Testis (tissue), 5 donors: ENCODE measurements at places on chromosomes 7 and 10. TPM values are rescaled to one million over a fixed set of nuclear protein-coding genes. Genes with fewer than 3 reads are reported as not detected.

- H3K4me1 ChIP-seq, result no peaks in the 10 kb centered on the region
- H3K36me3 ChIP-seq, result no peaks in the 10 kb centered on the region
- no peaks in the 10 kb centered on the region for H3K27me3 ChIP-seq
- no peak overlapping the region for H3K27ac ChIP-seq
- H3K4me3 ChIP-seq, result no peak overlapping the region
Measured at GRCh38 chr7:92634924-92635519, 44.8 kb upstream of the FAM133B start.

DNA sequence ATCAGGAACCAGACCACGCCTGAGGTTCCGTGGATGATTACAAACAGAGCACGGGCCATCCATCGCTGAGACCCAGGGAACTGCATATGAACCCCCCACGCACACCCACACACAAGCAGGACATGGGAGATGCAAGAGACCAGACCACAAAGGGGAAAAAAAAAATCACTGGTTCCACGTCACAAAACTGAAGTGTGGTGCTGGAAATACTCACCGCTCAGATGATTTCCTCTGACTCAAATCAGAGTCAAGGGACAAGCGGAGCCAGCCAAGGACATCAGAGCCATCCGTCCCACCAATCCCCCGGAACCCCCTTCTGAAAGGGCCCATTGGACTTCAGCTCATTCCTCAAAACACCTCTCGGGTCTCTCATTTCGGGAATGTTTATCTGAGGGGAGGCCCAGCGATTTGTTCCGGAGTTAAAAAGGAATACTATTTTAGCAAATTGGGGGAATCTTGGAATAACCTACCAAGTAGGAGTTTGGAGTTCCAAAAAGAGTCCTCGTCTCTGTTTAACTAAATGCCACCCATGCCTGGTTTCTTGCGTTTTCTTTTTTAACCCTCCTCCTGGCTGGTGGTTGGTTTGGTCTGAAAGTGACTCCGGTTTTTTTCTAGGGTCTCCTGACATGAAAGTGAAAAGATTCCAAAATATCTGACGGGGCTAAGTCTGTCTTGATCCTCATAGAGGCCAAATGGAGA, 15.0 kb downstream of the SNX8 start:
- H3K36me3 ChIP-seq, result no peaks in the 10 kb centered on the region
- H3K27me3 ChIP-seq, result no peaks in the 10 kb centered on the region
- H3K27ac ChIP-seq, result peak overlapping the region; percentile 73
- H3K4me3 ChIP-seq, result no peak overlapping the region

GRCh38 chr10:61900829-61901792, at the start of gene ARID5B:
Gene ARID5B, plus strand, starts transcription at chr10:61901699. Its CDS starts 11 bp downstream, at chr10:61901710.
- H3K36me3 ChIP-seq, result no peaks in the 10 kb centered on the region
- no peaks in the 10 kb centered on the region for H3K27me3 ChIP-seq
- H3K27ac ChIP-seq, result peak within 1 kb of the TSS; percentile 97
- H3K4me1 ChIP-seq, result peaks cover 18% of the 10 kb centered on the region
- peak within 1 kb of the TSS; percentile 80 for H3K4me3 ChIP-seq

DNA sequence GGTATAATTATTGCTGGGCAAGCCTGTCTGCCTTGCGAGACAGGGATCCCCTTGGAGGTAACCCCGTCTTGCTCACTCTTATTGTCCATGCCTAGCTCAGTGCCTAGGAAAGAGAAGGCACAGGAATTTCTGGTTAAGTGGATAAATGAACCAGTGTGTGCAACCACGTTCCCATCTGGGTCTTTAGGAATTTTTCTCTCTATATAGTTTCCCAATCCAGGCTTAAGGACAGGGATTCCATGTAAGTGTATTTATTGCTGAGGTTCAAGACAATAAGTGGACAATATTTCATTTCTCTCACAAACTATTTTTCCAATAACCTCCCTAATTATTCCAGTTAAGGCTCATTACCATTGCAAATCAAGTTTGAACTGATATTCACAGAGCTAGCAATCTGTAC, 8.9 kb upstream of the ADAM12 start:
- no peaks in the 10 kb centered on the region for H3K4me1 ChIP-seq
- no peak overlapping the region for H3K4me3 ChIP-seq
- H3K27ac ChIP-seq, result no peak overlapping the region
- H3K36me3 ChIP-seq, result no peaks in the 10 kb centered on the region
- no peaks in the 10 kb centered on the region for H3K27me3 ChIP-seq

DNA sequence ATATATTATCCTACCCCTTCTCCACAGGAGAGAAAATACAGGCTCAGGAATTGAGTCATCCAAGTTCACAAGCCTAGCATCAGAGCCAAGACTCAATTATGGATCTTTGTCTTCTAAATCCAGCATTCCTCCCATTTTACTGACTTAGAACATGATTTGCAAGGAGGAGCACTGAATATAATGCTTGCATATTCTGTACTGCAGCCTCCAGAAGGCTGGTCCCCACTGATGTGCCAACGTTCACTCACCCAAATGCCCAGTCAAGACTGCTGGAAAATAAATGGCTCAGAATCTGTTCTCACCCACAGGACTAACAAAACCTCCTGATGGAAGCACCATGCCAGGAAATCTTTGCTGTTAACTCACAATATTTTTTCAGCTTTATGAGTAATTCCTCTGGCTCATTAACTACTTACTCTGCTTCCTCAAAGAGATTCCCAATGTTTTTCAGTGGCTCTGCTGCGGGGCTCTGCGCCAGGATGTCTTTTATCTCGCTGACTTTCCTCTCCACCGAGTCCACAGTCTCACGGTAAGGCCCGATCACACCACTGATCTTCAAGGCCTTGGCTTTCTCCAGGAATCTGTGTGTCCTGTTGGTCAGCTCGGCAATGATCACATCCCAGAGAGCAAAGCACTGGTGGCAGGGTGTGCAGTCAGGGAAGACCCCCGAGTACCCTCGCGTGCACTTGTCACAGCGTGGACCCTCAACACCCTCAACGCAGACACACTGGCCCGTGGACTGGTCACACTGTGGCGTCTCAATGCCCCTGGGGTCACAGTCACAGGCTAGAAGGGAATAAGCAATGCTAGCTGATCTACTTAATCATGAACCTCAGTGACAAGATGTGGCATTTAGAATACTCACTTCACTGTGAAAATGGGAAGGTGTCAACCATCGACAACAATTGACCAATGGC, 48.8 kb downstream of the DLD start:
- no peaks in the 10 kb centered on the region for H3K27me3 ChIP-seq
- peak overlapping the region; percentile 66 for H3K27ac ChIP-seq
- H3K4me1 ChIP-seq, result peaks cover 42% of the 10 kb centered on the region

DNA sequence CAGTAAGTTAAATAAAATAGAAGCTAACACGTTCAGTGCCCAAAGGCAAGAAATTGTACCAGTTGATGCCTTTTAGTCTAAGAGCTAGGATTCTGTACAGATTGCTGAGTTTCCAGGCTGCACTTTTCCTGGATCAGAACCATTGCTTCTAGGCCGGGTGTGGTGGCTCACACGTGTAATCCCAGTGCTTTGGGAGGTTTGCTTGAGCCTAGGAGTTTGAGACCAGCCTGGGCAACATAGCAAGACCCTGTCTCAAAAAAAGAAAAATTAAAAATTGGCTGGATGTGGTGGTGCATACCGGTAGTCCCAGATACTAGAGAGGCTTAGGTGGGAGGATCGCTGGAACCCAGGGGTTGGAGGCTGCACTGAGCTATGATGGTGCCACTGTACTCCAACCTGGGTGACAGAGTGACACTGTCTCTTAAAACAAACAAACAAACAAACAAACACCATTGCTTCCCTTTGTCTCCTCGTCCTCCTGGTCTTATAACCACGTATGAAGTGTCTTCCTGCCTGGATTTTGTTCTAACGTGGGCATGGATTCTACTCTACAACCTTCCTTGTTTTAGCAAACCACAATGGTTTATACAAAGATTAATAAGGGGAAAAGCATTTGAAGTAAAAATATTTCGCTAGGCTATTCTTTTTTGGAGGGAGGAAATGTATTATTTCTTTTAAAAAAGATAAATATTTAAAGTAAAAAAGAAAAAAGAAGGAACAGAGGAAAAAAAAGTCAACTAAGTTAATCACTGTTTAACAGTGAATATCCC, 9.7 kb upstream of the CCNY start:
- no peaks in the 10 kb centered on the region for H3K27me3 ChIP-seq
- H3K36me3 ChIP-seq, result no peaks in the 10 kb centered on the region
- no peak for DNase-seq
- peaks cover 27% of the 10 kb centered on the region for H3K4me1 ChIP-seq
- H3K4me3 ChIP-seq, result no peak overlapping the region

GRCh38 chr7:23333671-23334246, 34.6 kb downstream of the MALSU1 start:
- H3K4me1 ChIP-seq, result peaks cover 5% of the 10 kb centered on the region
- DNase-seq, result no peak
- no peak overlapping the region for H3K4me3 ChIP-seq
- H3K27ac ChIP-seq, result no peak overlapping the region
- H3K36me3 ChIP-seq, result no peaks in the 10 kb centered on the region
- no peaks in the 10 kb centered on the region for H3K27me3 ChIP-seq

GRCh38 chr10:79183468-79183865, 114.7 kb downstream of the ZMIZ1 start:
- no peak for DNase-seq
- no peak overlapping the region for H3K27ac ChIP-seq
- H3K36me3 ChIP-seq, result no peaks in the 10 kb centered on the region

GRCh38 chr7:44978511-44979366, at the start of gene MYO1G:
Gene MYO1G, minus strand, starts transcription at chr7:44979015. Its CDS starts 54 bp downstream, at chr7:44978961.
- no peak within 1 kb of the TSS for H3K4me3 ChIP-seq
- H3K4me1 ChIP-seq, result no peaks in the 10 kb centered on the region
- no peak within 1 kb of the TSS for H3K27ac ChIP-seq
- H3K36me3 ChIP-seq, result no peaks in the 10 kb centered on the region

GRCh38 chr7:8143151-8143874, 118.7 kb downstream of the ICA1 start:
- peaks cover 10% of the 10 kb centered on the region for H3K4me1 ChIP-seq
- no peak overlapping the region for H3K27ac ChIP-seq
- H3K4me3 ChIP-seq, result no peak overlapping the region
- DNase-seq, result no peak

- no peak overlapping the region for H3K4me3 ChIP-seq
- no peaks in the 10 kb centered on the region for H3K36me3 ChIP-seq
- DNase-seq, result peak; percentile 68
Measured at GRCh38 chr7:30977896-30978564, 14.3 kb downstream of the GHRHR start.

DNA sequence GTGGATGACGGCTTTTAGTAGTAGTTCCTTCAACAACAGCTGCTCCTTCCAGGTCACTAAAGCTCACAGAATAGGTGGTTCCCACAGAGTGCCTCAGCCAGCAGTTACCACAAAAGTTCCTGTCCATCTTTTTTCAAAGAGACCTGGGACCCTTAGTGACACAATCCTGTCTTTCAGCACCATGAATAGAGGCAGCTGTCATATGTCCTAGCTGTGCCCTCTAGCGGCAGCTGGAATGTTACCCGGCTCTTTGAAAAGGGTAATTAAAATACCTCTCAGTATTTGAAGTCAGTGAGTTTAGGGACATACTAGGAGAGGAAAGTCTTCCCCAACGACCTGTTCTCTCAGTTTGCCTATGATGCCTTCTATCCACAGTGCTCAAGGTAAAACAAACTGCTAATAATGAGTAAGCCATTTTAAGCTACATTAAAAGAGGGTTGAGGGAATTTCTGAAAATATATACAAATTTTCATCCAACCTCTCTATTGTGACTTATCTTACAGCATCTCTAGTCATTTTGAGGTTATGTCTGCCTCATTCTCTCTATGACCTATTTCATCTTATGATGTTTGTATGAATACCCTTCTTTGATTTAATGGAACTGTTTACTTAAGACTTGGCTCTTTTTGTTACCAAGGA, 290.8 kb downstream of the NXPH1 start:
- no peaks in the 10 kb centered on the region for H3K36me3 ChIP-seq
- H3K27ac ChIP-seq, result no peak overlapping the region
- no peaks in the 10 kb centered on the region for H3K4me1 ChIP-seq
- peak; percentile 80 for DNase-seq

DNA sequence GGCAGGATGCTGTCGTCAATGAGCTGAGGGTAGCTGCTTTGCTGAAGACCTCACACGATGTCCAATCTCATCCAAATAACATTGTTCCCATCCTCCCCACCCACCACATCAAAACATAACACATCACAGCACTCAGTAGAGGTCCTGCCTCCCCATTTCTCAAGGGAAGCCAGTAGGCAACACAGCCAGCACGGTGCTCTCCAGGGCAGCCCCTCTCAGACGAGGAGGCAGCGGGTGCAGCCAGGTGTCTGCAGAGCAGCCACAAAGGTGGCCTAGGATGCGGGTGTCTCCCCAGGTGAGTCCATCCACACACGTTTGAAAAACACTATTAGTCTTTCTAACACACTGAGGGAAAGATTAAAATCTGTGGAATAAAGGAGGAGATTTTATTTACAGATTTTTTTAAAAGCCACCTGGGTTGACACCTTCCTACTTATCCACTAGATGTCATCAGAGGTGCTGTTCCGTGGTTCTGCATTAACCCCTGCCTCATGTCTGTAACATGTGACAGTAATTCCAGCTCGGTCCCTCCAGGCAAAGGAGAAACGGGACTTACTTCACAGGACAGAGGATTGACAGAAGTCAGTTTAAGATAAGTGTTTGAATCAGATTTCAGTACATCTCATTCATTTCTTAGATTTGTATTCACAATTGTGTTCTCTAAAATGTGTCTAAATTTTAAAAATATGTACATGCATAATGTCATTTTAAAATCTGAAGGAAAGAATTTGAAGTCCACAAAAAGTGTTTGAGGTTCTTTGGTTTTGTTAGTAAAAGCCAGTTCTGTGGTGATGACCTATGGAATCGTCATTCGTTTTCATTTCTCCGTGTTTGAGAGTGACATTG, 68.0 kb downstream of the LANCL2 start:
- H3K27me3 ChIP-seq, result no peaks in the 10 kb centered on the region
- no peak for DNase-seq
- H3K36me3 ChIP-seq, result no peaks in the 10 kb centered on the region
- no peaks in the 10 kb centered on the region for H3K4me1 ChIP-seq
- no peak overlapping the region for H3K4me3 ChIP-seq

DNA sequence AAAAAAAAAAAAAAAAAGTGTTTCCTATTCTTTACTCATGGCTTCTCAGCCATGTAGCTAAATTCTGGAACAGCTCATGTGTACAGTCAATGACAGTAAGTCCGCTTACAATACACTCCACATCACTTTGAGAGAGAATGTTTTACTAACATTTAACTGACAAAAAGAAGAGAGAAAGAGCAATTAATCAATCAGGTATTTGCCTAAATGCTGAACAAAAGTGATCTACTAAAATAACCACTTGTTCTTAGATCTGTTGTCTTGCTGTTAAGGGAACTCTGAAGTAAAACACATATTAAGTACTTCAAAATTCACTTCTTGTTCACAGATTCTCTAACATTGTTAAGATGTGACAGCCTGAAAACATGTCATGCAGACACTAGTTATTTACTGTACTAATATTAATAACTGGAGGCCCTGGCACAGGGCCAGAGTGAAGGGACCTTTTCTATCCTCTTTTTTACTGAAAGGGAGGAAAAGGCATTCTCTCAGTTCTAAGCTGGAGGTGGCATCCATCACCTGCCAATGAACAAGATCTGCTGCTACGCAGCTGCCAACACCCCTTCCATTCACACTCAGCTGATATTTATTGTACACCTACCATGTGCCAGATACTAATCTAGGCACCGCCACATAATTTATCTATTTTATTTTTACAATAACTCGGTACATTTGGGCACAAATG, 72.6 kb downstream of the AHR start:
- no peak overlapping the region for H3K4me3 ChIP-seq
- DNase-seq, result no peak
- no peaks in the 10 kb centered on the region for H3K36me3 ChIP-seq
- H3K4me1 ChIP-seq, result no peaks in the 10 kb centered on the region
- no peak overlapping the region for H3K27ac ChIP-seq
- no peaks in the 10 kb centered on the region for H3K27me3 ChIP-seq

Gene VSIR
- 54.6 TPM for total RNA-seq

Gene ZNF775
- total RNA-seq, result 14.1 TPM

Gene LIPM
- not detected for total RNA-seq

Gene PRPS1L1
- total RNA-seq, result 18.6 TPM

Gene DDX56
- total RNA-seq, result 72.8 TPM

Gene SLC26A3
- total RNA-seq, result 1.1 TPM

Gene FAM25C
- total RNA-seq, result not detected

Gene DRGX
- total RNA-seq, result not detected

Gene LEP
- 0.55 TPM for total RNA-seq

Gene SPDYE11
- 5.6 TPM for total RNA-seq
